ENCODE measurements at places on chromosomes 6 and 20.

- DNase-seq = no peak
Observed at GRCh38 chr6:154450498-154450897, 60.0 kb downstream of the CNKSR3 start.

GRCh38 chr6:113821445-113821844 lies 35.7 kb upstream of the MARCKS start:
- DNase-seq = no peak

- DNase-seq = no peak
Observed at GRCh38 chr6:133977983-133978895, 25.2 kb downstream of the TBPL1 start.

DNA sequence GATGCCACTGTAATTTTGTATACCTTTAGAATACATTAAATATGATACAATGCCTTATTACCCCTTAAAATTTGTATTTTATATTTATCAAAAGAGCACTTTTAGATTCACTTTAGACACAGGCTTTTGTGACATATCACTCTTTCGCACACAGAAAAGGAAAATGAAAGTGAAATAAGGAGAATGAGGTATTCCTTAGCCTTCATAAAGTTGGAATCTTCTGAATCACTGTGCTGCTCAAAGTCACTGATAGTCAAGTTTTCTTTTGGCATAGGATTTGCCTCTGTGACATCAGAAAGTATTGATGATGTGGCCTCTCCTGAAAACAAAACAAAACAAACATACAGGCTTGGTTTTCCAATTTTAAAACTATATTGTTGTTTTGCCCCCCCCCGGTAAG lies 1097.1 kb downstream of the KIF16B start:
- DNase-seq = no peak

GRCh38 chr6:36118550-36119107 lies 11.7 kb upstream of the MAPK13 start:
- peak; percentile 58 for DNase-seq

DNA sequence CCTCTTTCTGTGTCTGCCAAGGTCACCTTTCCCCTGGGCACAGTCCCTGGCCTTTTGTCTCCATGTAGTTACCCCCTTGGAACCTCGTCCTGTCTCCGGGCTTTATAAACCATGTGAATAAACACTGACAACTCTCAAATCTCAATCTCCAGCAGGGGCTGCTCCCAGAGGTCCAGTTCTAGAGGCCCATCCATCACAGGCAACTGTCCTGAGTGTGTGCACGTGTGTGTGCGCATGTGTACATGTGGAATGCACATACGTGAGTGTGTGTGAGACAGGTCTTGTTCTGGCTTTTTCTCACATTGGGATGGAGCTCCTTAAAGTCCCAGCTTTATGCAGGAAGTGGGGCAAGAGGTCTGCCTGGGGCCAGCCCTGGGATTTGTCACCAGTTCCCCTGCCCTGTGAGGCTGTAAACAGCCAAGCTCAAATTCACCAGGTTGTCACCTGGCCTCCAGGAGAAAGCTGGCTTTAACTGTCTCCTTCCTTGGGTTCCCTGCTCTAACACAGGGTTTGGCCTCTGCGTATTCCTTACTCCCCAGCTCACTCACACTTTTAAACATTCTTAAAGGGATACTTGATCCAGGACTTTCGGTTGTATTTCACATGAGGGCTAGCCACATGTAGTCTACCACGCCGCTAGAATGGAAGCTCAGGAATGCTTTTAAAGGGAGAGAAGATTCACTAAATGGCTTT lies 42.7 kb downstream of the RAMACL start:
- no peak for DNase-seq

GRCh38 chr20:14178528-14178927 lies 158.9 kb downstream of the FLRT3 start:
- no peak for DNase-seq

- no peak for DNase-seq
Observed at GRCh38 chr20:39946053-39946810, 742.8 kb downstream of the MAFB start.

DNA sequence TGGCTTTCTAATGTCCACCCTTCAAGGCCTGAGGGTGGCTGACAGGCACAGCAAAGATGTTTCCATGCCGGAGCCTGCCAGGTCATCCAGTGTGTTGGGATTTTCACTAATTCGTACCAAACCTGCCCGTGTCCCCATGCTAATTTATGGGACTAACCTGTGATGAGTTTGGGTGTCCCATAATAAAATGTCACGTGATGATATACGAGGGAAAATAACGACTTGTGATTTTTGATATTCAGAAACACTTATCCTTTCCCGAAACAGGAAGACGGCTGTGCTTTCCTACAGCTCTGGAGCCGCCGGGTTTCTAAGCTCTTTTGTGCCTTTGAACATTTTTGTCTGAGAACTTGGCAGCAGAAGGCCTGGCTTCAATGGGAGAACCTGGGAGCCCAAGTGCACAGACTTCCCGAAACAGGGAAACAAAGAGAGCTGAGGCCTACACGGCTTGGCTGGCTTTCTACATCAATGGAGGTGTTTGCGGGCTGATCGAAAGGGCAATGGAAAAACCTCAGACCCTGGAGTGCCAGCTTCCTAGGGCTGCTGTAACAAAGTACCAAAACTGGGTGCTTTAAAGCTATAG lies 171.9 kb upstream of the JARID2 start:
- DNase-seq = no peak

- DNase-seq = no peak
Observed at GRCh38 chr6:6246544-6246943, 73.9 kb downstream of the F13A1 start.

- DNase-seq = peak; percentile 20
Observed at GRCh38 chr20:38726804-38727606, 2.7 kb downstream of the SLC32A1 start.

- no peak for DNase-seq
Observed at GRCh38 chr6:113920663-113921267, 50.2 kb downstream of the HDAC2 start.

DNA sequence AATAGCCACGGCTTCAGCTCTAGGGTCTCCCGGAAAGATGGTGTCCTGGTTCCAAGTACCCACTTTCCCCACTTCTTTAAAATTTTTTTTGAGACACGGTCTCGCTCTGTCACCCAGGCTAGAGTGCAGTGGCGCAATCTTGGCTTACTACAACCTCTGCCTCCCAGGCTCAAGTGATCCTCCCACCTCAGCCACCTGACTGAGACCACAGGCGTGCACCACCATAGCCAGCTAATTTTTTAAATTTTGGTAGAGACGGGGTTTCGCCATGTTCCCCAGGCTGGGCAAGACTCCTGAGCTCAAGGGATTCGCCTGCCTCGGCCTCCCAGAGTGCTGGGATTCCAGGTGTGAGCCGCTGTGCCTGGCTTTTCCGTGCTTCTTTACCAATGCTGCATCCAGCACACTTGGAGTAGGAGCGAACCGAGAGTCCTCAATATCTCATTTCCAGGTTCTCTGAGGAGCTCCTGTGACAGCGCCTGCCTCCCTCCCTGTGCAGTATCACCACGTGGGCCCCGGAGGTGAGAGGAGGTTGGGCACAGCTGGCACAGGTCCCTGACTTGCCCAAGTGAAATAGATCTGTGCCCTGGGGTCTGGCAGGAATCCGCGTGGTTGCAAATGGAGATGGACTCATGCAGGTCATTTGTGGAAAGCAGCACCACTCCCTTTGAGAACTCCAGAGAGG lies 37.3 kb downstream of the EZR start:
- DNase-seq = no peak

DNA sequence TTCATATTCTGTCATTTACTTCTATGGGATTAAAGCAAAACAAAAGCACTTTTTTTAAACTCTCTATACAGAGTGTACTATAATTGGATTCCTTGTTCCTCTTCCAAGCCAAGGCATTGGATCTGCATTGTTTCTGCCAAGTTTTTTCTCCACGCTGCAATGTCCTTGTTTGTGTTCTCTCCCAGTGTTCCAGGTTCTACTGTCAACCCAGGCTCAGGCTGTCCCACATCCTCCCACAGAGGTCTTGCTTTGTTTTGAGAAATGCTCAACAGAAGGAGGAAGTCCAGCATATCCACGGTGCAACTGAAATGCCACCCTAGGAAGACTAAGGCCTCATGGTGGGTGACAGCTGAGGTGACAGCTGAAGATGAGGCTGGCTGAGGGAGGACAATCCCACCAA lies 287.1 kb upstream of the PRDM1 start:
- DNase-seq = no peak

DNA sequence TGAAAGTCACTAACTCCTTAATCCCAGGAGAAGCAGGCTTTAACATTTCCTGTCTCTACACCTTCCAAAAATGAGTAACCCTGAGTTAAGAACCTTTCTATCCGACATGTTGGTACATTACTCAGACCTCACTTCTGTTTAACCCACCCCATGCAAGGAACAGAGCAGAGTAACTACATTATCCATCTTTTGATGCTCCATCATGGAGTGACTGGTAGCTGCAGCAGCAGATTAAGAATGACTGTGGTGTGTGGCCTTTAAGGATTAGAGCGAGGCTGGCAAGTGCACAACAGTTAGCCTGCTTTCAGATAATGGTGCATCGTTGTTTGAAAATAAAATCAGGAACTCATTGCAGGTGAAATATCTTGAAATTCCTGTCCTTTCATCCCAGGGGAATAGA lies 2.0 kb downstream of the TRAF3IP2 start:
- no peak for DNase-seq
